ENCODE measurements at places on chromosomes 3 and 15.

GRCh38 chr3:161026612-161027510, 78.3 kb downstream of the B3GALNT1 start:
- no peak for DNase-seq

DNA sequence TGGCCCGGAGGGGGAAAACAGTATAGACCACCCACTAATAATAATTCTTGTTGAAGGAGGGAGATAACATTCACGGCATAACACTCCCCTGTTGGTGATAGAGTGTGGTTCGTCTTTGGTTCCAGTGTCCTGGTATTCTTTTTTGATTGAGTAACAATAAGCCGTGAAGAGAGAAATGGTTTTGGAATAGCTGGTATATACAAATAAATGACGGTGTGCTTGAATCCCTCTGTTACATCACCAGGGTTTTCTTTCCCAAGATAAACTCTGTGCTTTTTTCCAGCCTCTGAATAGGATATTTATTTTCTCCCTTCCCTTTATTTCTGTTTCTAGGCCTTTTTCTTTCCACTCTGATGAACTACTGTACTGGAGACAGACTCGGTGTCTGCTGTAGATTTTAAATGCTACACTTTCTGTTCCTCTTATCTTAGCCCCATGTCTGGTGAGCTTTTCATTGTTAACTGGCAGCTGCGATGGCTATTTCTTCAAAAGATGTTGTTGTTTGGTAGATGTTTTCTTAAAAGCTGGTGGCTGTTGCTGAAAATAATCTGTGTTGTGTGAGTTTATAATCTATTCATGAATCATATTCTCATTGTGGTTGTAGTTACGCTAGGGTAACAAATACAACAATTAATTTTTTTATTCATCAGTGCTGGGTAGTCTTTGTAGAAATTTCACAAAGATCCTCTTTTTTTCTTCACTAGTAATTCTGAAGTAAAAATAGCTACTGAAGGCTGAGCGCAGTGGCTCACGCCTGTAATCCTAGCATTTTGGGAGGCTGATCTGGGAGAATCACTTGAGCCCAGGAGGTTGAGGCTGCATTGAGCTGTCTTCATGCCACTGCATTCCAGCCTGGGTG, 15.5 kb upstream of the SCAANT1 start:
- DNase-seq: no peak

GRCh38 chr3:115252679-115253078, 105.6 kb upstream of the ZBTB20 start:
- no peak for DNase-seq

DNA sequence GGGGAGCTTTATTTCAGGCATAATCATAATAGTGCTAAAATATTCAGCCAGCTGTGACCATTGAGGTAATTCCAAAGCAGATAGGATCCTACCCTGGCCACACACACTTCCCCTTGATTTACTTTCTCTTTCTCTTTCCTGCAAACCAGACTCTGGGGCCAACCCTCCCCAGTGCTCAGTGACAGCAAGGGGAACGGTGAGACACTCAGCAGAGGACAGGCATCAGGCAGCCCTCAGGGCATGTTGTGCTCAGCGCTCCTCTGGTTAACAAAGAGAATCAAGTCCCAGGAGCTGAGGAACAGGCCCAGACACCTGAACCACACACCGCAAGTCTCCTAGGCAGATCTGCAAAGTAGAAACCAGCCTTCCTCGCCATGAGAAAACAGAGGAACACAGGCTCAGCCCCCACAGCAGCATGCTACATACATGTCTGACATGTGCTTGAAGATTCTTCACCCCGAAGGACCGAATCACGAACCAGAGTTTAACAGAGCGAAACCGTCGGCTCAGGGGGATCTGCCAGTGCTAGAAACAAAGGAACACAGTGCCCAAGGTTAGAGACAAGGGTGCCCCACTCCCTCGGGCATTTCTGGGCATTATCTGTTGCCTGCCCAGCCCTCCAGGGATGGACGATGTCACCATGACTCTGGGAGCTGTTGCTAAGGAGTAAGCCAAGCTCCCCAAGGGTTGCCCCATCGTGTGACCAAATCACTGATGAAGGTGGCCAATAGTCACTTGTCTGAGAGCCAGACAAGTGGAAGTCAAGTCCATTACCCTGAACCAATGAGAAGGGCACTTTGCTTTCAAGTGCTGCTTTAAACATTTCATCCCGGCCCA, 17.5 kb downstream of the HDC start:
- DNase-seq: peak; percentile 36

- DNase-seq: no peak
Measured at GRCh38 chr3:59938828-59939227, 889.0 kb upstream of the CFAP20DC start.

GRCh38 chr15:55588815-55589115, 620 bp upstream of the PYGO1 start:
- DNase-seq: no peak

DNA sequence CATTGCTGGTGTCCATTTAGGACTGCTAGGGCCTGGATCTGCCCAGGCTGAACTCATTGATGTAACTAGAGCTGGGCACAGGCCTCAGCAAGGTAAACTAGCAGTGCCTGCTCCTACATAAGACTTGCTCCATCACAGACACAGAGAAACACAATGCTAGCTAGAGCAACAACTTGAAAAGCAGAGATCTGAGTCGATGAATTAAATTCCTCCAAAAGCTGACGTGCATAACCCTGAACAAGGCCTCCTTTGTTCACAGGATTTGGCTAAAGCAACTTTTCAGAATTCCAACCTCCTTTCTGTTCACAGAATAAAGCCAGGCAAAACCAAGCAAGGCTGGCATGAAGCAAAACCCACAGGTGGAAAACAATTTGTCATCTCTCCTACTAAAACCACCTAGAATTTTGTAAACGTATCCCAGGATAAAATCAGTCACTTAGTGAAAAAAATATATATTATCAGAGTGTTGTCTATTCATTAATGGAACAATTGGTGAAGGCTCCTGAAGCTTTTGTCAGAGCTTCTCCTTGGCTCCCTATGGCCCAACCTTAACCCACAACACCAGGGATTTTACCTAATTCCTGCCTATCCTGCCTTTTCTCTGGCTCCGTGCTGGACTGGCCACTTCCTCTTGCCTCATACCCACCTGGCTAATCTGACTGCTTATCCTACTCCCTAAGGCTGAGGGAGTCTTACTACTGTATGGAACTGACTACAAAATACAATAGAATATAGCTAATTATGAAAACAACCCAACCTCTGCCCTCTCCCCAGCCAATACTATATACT, 39.9 kb downstream of the PLCH1 start:
- DNase-seq: no peak

DNA sequence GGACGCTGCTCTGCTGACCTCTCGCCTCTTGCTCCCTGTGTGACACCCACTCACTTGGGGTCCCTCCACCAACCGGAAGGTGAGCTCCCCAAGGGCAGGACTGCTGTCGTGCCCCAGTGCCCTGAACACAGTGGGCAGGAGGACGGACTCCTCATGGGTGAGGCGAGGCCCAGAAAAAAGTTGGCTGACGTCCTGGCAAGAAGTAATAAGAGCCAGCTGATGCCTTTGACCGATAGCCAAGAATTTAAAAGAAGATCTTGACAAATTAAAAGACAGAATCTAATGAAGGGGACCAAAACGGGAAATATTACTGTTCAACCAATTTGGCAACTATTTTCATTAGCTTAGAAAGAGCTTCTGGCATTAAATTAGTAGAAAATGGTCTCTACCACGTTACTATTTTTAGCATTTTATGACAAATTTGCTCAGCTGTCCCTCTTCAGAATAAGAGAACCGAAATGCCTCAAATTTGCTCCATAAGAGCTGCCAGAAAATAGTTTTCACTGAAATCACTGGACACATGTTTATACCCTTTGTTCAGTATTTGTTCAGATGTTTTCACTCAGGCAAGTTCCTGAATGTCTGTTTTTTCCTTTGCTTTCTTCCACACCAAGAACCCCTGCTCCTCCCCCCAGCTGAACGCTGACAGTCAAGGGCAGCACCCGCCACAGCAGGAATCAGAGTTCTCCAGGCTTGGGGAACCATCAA, 60.5 kb downstream of the XXYLT1 start:
- DNase-seq: peak; percentile 98

DNA sequence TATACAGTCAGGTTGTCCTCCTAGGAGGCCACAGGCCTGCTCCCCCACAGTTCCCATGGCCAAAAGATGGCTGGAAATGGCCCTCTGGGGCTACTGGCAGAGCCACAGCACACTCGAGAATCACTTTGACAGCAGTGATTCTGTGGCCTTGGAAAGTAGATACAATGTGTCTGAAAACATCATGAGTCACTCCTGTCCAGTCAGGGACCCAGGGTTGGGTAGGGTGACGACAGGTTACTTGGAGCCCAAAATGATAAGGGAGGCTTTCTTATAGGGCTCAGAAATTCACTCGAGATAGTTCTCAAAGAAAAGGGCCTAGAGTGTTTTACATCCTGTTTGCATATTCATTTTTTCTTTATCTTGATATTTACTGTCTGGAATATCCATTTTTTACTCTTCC, 24.3 kb downstream of the MRPS25 start:
- no peak for DNase-seq

GRCh38 chr3:127775398-127776109, 46.8 kb downstream of the MGLL start:
- peak; percentile 84 for DNase-seq

DNA sequence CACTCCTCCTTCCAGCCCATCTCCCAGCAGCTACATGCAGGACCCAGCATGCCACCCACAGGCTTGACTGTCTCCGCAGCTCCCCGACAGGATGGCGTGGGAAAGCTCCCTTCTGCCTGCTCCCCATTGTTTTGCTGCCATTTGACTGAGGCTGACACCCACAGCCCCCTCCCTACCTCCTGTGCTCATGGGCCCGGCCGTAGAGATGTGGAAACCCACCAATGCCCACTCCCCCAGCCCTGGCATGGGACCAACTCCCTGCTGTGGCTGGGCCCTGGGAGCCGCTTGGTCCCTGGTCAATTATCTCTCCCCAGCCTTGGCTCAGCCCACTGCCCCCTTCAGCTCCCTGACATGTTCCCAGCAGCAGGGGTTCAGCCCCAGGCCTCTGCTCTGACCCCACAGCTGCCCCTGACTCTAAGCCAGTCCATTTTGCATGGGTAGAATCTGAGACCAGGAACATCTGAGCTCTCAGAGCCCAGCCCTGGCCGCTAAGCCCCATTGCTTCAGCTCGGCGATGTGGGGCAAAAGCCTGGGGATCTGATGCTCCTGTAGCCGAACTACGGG, 8.2 kb downstream of the C3orf22 start:
- no peak for DNase-seq

DNA sequence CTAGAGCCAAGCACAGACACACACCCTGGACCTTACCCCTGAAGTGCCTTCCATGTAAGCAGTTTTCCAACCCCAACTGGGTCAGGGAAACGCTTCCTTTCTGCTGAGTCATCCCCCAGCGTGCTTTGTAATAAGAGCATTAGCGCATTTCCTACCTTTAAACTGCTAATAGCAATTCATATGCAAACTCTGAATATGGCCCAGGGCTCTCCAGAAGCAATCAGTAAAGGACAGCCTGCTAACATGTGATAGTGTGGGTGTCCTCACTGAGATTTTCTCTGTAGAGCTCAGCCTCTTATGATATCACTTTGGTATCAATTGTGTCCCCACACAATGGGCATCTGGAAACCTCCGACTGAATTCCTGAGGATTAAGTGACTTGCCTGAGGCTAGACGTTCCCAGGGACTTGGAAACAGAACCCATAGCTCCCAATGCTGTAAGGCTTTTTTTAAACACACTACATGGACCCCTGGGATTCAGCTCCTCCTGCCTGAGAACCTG, 5.6 kb downstream of the GABRB3 start:
- DNase-seq: no peak

GRCh38 chr3:127221037-127221436, 28.1 kb downstream of the PRR23E start:
- DNase-seq: no peak

GRCh38 chr15:84772467-84772866, 24.1 kb downstream of the ZNF592 start:
- no peak for DNase-seq

DNA sequence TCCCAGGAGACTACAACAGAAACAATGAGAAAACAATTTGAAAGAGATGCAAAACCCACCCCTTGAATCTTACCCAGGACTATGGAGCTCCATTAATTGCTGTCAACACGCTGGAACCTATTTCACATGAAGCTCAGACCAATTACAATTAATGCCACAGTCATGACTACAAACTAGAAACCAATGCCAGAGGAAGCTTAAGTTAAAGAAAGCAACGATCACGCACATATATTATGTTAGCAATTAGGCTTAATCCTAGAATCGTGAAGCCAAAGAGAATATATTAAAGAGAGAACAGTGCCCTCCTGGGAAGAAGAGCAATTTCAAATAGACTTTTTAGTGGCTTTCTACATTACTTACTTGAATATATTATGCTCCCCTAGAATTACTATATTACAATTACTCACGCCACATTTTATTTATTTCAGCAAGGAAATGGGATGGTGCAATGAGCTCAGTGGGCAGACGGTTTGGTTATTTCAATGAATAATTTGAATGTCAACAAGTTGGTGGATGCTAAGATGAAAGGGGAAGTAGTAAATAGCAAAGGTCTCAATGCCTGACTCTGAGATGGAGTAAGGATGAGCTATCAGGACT, 125.5 kb downstream of the GREM1 start:
- peak; percentile 46 for DNase-seq

DNA sequence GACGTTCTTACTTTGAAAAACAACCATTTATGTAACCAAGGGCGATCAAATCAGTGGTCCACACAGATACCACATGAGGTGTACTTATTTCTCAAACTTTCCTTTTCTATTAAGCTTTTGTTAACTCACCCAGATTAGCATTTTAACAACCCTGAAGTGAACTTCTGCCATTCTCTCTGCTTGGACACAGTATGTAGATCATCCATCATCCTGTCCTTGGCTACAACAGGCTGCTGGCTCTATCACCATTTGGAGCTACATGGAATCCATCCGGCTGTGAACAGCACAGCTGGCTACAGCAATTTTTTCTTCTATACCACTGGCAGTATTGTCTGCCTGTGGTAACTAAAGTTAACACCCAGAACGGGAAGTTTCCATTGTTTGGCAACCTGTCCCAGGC, 4.4 kb downstream of the SEMA6D start:
- DNase-seq: no peak

- peak; percentile 72 for DNase-seq
Measured at GRCh38 chr3:188974856-188975599, 196.7 kb upstream of the TPRG1 start.

GRCh38 chr3:11455956-11456355, 183.8 kb downstream of the ATG7 start:
- DNase-seq: peak; percentile 90

DNA sequence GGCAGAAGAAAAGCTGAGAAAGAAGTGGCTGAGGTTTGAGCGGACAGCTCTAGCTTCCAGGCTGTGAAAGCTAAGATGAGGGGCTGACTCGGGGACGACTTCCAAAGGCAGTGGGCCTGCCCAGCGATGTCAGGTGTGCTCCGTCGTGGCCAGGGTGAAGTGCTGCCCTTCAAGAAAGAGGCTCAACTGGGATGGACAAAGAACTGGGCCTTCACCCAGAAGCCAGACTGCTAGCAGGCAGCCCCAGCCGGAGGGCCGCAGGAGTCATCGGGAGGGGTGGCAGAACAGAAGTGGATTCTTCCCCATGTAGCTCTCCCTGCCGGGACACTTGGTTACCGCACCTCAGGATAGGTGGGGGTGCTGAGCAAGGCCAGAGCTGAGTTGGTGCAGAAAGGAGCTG, 13.1 kb upstream of the SEC13 start:
- no peak for DNase-seq

Measured in EH (cell line).